Jurkat, Clone E6-1 (cell line): ENCODE measurements at places on chromosomes 12 and 14.

GRCh38 chr12:92036771-92037453, 108.7 kb downstream of the BTG1 start:
- DNase-seq = no peak

DNA sequence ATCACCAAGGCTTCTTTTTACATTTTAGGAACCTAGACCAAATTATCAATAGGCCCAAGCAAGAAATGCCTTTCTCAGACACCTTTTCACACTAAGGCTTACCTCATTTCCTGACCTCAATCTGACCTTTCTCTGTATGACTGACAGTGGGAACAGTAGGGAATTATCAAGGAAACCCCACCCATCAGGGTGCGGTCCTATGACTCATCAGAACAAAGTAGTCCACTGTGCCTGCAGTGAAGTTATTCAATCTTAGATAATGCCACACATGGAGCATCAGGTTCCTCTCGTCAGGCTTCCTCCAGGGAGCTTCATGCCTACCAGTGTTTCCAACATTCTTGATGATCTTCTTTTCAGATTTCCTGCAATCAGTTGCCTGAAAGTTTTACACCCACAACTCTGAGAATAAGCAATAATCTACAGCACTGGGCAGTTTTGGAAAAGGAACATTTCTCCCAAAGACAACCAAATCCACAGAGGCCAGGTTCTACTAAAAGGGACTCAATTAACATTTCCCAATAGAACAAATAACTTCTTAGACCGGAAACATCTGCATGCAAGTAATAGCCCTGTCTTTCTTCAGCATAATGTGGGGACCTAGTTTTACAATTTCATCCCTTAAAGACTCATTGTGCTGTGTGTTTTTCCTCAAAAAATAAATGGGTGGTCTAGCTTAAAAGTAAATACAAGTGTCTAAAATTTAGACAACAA, 35.9 kb upstream of the TMTC2 start:
- DNase-seq = no peak

GRCh38 chr14:24260026-24260779, 2.8 kb downstream of the TGM1 start:
- no peak for DNase-seq

DNA sequence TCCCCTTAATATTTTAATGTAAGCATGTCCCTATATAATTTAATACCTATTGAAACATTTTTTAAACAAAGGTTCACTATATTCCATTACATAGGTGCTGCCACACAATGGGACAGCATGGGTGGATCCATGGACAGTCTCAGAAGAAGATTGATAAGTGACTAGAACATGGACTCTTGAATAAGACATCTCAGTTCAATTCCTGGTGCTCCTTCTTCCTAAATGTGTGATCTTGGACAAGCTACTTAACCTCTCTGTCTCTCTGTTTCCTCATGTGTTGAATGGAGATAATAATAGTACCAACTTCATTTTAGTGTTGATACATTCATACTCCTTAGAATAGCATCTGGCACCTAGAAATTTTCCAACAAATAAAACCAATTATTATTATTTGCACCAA, 1.1 kb upstream of the ART4 start:
- no peak for DNase-seq

- no peak for DNase-seq
These were observed 12.1 kb downstream of the BHLHE41 start for GRCh38 chr12:26112703-26113147.

DNA sequence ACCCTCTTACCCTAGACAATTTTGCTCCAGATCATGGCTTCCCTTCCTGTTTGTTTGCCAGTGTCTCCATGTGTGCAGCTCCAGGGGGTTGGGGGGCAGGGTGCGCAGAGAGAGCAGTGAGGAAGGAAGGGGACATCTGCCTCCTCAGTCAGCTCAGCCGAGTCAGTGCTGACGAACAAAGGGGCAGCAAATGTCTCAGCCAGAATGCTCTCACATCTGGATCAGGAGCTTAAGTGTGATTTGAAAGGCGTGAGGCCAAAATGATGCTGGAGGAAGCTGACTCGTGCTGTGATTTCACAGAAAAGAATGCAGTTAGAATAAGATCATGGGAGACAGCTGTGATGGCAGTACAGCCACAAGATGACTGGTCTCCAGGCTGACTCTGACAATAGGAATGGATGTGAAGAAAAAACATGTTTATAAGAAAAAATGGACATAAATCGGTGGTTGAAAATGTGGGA, 27.1 kb upstream of the CDK17 start:
- DNase-seq = no peak

- DNase-seq = peak; percentile 37
These were observed 498.4 kb downstream of the RMST start for GRCh38 chr12:97960741-97961608.

GRCh38 chr14:74579447-74580274, 32.4 kb downstream of the LTBP2 start:
- DNase-seq = peak; percentile 49

- DNase-seq = no peak
These were observed 92.5 kb downstream of the SSPN start for GRCh38 chr12:26287671-26288381.

GRCh38 chr14:90567191-90567590, 170.4 kb downstream of the CALM1 start:
- no peak for DNase-seq

DNA sequence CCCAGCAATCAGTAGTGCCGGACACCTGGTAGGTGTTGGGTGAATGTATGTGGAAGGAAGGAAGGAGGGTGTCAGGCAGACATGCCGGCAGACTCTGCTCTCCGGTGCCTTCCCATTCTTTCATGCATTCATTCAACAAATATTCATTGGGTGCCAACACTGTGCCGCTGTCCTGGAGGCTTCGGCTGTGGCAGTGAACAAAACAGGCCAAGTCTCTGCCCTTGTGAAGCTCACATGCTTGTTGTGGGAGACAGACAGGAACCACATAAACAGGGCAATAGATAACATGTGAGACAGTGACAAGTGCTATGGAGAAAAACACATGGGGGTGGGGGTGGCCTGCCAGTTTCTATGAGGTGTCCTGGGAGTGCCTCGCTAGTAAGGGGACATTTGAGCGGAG, 56.5 kb upstream of the ATF1 start:
- no peak for DNase-seq

- no peak for DNase-seq
These were observed 93.4 kb downstream of the DIO2 start for GRCh38 chr14:80117876-80118275.

GRCh38 chr14:105420101-105420973, 710 bp downstream of the MTA1 start:
- DNase-seq = no peak

DNA sequence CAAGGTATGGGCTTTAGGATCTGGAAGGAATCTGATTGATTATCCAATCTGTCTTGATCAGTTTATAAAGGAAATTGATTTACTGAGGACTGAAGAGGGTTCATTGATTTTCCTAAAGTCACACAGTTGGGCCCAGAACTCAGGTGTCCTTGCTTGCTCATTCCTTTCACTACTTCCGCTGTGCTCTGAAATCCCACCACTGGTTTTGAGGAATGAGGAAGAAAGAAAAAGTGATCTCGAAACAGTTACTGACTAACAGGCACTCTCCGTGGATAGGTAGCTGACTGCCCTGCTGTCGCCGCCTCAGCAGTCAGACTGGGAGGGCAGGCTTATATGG, at the start of gene FITM1:
Gene FITM1, plus strand, starts transcription at position 280 of the 337 bp plus-strand sequence. CDS start 905 bp downstream, outside the sequence.
- DNase-seq = no peak

DNA sequence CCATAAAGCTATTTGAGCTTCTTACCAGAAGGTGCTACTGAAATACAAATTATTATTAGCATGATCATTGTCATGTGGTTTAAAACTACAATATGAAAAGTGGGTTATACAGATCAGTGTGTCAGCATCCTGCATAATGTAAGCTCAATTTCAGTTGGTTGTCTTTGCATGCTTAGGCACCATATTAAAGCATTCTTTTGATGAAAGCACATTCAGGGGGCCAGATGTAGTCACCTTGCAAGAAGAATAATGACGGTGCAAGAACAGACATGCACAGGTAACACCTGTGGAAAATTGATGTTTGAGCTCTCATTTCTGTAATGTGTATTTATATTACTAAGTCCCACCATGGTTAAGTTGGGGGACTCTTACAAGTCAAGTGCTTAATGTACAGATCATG, 123.9 kb downstream of the PAX9 start:
- DNase-seq = no peak
